Activated T-cell treated with anti-CD3 and anti-CD28 coated beads, Interleukin-2, amount 50 U/mL, for 4 hours (primary cell): ENCODE measurements at places on chromosomes 16 and 17. TPM values are rescaled to one million over a fixed set of nuclear protein-coding genes. Genes with fewer than 3 reads are reported as not detected.

Gene NUPR1
- 0.37 TPM for total RNA-seq

Gene CCL7
- total RNA-seq = not detected

Gene CACNA1H
- 0.51 TPM for total RNA-seq

Gene PRCD
- total RNA-seq = not detected

Gene SLC13A2
- total RNA-seq = not detected

Gene TMEM238L
- total RNA-seq = not detected

Gene FBXO39
- total RNA-seq = not detected

Gene POLDIP2
- 141 TPM for total RNA-seq

Gene C16orf74
- total RNA-seq = not detected

Gene HSBP1
- total RNA-seq = 78.9 TPM

Gene CETP
- total RNA-seq = 0.11 TPM

Gene TOM1L1
- total RNA-seq = 0.63 TPM

Gene KRT40
- total RNA-seq = not detected

Gene FOXN1
- not detected for total RNA-seq

Gene KRTAP1-1
- total RNA-seq = not detected

Gene SDK2
- 0.08 TPM for total RNA-seq
